ENCODE measurements at places on chromosomes 6 and 20.

DNA sequence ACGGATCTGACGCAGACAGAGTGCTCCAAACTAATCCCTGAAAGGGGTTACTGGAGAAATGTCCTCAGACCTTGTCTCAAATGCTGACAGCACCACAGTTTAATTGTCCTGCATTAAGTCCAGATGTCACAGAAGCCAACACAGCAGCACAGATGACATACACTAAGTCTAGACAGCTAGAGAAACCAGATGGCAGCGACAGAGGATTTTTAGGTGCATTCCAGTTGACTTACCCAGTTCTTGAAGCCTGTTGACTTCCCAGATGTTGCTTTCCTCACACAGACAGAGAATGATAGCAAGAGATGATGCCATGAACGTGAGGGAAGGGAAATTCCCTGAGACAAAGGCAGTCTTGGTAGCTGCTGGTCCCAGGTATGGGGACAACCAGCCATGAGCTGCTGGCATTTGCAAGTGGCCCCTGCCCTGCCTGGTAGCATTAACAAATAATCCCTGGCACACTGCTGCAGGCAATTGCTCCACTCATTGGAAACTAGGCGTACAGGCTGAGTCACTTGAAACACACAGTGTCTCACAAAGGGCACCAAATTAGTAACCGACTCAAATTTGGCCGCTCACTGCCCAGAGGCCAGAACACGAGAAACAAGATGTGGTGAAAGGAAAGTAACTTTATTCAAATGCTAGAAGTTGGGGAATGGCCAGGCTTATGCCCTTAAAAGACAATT, 52.2 kb downstream of the ADGB start:
- no peak for DNase-seq

DNA sequence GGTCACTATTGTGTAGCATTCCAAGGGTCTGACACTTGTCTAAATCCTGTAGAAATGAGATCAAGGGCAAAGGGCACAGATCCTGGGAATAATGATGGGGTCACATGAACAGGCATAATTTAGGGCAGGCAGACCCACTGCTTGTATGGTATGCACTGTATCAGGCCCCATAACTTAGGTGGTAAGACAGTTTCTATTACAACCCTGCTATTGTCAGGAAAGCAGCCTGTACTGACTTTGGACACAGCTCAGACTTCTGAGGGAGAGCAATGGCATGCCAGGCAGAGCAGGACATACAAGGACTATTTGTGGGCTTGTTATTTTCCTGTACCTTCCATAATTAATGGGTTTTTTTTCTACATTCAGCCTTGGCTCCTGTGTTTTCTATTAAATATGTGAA, 286.8 kb downstream of the PKHD1 start:
- DNase-seq = no peak

DNA sequence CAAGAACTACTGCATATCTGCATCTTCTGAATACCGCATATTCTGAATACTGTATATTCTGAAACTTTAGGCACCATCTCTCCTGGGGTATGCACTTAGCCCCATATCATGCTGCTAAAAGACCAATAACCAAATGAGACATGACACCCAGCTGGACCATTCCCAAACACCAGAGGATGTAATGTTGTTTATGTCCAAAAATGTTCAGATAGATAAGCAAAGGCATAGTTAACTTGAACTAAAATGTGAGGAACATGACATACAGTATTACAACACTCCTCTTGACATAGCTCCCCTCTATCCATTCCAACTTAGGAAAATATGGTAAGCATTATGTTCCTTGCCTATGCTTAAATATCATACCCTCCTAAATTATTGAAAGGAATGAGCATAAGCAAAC, 127.3 kb downstream of the TENT5A start:
- no peak for DNase-seq

- DNase-seq = peak; percentile 9
These were observed 88.4 kb downstream of the MAFB start for GRCh38 chr20:40600441-40601219.

- no peak for DNase-seq
These were observed 215.2 kb upstream of the ARID1B start for GRCh38 chr6:156562019-156562418.

- no peak for DNase-seq
These were observed 141.3 kb upstream of the CARMIL1 start for GRCh38 chr6:25137916-25138232.

- DNase-seq = no peak
These were observed 31.4 kb downstream of the NCOA6 start for GRCh38 chr20:34794006-34794585.

DNA sequence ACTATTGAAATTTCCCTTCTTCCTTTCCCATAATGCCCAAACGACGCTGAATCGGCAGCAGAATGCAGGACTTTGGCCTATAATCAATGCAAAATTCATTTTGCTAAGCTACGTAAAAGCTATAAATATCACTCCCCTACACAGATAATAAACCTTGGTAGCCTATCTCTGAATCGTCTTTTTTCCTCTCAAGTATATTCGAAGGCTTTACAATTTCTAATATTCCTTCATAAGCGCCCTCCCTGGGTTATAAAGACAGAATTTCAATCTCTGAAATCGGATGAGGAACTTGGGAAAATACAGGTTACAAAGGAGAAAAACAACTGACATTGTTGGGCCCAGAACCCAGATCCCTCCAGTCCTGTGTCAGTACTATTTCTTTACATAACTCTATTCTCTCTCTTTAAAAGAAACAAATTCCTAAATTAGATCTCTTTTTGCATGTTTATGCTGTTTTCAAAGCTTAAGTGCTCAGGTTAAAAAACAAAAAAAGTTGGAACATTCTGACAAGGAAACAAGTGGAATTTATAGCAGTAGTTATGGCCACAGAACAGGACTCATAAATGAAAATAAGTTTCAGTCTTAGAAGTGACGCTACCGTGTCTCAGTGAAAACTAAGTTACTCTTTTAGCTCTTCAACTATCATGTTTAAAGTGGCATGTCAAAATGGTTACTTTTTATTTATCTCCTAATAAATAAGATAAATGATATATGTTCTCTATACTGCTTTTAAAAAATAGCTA, 84.5 kb downstream of the SESN1 start:
- no peak for DNase-seq

- no peak for DNase-seq
These were observed 505.2 kb downstream of the CBLN4 start for GRCh38 chr20:55500130-55500529.

DNA sequence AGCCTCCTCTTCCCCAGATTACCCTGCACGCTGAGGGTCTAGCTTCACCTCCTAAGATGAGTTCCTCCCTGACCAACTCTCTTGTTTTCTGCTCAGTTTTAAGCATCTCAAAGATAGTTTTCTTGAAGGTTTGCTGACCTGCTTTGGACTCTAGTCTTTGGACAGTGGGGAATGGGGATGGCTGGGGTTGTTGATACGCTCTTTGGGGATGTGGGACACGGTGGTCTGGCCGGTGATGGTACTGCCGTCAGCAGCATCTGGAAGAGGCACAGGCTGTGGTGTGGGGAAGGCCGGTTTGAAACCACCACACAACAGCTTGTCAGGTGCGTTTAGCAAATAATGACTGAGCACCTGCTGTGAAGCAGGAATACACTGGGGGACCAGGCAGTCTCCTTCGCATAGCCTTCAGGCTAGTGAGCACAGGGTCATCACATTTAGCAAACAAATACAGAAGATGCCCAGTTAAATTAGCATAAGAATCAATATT, 94.1 kb downstream of the TMEM242 start:
- no peak for DNase-seq

- DNase-seq = peak; percentile 47
These were observed 734 bp downstream of the MMS22L start for GRCh38 chr6:97282238-97282725.

- no peak for DNase-seq
These were observed 15.7 kb downstream of the SASH1 start for GRCh38 chr6:148358196-148358785.

DNA sequence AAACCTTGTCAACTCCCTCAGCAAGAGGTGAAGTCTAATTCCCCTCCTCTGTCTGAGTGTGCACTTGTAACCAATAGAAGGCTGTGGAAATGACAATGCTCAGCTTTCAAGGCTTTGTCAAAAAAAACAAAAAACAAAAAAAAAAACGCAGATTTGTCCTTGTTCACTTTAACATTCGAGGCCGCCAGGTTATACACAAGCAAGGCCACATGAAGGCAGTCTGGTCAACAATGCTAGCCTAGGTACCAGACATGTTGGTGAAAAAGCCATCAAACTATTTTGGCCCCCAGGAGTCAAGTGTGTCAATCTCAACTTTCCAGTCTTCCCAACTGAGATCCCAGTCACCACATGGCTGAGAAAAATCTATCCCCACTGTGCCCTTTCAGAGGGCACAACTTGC, 92.3 kb downstream of the CDK19 start:
- no peak for DNase-seq

GRCh38 chr6:155201461-155202226, 62.2 kb upstream of the CLDN20 start:
- DNase-seq = no peak

GRCh38 chr6:110255211-110255750, 75.1 kb downstream of the CDC40 start:
- peak; percentile 70 for DNase-seq

DNA sequence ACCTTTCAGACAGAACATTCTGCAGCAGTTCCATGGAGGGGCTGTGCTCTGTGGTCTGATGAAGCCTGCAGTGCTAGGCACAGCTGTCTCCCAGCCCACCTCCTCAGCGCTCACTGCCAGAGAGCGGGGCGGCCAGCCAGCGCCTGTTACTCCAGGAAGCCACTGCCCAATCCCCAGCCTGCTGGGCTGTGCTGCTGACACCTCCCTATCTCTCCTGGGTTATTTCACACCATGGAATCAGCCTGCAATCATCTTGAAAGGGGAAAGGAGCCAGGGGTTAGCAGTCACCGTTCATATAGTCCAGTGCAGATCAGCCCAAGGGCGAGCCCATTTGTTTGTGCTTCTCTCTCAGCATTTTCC, 46.3 kb upstream of the NHSL1 start:
- peak; percentile 77 for DNase-seq

DNA sequence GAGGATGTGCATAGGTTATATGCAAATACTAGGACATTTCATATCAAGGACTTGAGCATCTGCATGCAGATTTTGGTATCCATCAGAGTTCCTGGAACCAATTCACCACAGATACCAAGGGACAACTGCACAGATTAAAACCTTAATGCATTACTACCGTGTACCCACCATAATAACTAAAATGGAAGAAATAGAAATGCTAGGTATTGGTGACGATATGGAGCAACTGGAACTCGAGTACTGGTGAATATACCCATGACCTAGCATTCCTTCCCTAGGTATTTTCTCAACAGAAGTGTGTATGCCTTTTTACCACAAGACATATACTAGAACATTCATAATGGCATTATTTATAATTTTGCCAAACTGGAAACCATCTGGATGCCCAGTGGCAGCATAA, 18.5 kb downstream of the KCNS1 start:
- DNase-seq = no peak

- no peak for DNase-seq
These were observed 731 bp downstream of the MAK start for GRCh38 chr6:10837622-10837994.

DNA sequence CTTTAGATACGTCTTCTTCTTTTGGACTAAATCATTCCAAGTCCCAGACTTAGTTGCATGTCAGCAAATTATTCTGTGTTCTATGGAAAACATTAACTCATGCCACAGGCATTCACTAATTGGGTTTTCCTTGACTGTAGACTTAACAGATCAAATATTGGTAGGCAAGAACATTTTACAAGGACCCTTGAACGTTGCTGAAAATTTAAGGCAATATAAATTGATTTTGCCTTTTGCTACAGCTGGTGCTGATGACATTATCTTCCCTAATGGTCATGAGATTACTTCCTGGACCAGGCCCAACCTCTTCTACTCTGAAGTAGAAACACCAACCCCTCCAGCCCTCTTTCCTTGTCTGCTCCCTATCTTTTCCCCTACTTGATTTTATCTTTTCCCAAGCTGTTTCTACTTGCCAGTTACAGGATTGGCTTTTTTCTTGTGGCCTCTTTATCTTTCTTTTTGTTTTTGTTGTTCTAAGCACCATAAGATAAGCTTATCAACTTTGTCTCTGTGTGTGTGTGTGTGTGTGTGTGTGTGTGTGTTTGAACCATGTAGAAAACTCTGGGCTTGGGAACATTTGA, 514.0 kb upstream of the SOX4 start:
- DNase-seq = no peak

All from ecto neural progenitor cell (in vitro differentiated cells).